ENCODE measurements at places on chromosomes 6 and 20.

GRCh38 chr6:156564807-156565149 is 212.4 kb upstream of the ARID1B start:
- DNase-seq, result no peak

DNA sequence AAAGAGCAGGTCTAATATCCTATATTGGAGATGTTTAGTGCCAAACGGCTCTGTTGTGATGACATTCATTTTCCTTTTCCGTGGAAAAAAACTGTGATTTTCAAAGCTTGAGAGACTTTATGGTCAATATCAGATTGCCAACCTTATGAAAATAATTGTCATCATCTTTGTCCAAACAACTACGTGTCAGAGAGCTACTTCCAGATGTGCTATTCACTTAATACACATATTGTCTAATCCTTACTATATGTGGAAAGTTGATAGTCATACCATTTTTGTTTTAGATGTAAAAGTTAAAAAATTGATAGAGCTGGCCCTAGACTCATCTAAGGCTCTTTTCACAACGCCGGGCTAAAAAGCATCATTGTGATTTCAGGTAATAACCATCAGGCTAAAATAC is 550.0 kb downstream of the PHF3 start:
- DNase-seq, result no peak

GRCh38 chr6:167839343-167839742 is 12.6 kb downstream of the AFDN start:
- DNase-seq, result no peak

DNA sequence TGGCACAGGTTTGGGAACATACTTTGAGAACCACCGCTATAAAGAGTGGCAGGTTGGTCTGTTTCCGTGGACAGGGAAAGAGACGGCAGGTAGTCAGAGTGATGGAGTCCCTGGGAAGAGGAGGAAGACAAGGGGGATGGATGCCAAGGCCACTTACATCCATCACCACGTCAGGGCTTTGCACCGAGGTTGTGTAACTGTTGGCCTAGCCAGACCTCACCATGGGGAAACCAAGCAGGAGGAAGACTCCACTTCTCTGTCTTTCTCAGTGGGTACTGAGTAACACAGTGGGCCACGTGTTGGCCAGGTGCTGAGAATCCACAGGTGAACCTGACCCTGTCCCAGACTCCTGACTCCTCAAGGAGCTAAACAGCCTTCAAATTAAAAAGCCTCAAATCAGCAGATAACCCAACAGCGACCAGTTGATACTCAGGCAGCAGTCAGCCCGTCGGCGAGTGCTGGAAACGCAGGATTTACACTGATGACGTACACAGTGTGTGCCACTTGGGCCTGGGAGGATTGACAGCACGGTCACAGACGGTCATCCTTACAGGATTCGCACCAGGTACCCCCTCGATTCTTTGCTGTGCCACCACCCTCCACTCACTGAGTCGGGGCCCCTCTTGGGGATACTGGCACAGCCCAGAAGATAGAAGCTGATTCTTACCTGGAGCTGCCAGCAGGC is 134.6 kb upstream of the SNX9 start:
- no peak for DNase-seq

DNA sequence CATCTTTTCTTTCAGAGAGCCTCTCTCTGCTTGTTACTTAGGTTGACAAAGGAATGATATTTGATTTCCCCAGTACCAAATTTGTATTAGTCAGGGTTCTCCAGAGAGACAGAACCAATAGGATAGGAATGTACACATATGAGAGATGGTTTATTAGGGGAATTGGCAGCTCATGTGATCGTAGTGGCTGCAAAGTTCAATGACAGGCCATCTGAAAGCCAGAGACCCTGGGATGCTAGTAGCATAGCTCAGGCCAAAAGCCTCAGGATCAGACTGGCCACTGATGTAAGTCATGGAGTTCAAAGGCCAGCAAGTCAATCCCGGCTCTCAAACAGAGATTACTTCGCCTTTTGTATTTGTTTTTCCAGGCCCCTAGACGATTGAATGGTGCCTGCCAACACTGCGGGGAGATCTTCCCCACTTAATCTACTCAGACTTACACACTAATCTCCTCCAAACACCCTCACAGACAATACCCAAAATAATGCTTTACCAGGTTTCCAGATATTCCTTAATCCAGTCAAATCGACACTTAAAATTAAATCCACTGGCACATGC is 215.5 kb downstream of the ALDH8A1 start:
- DNase-seq, result no peak

GRCh38 chr6:126662966-126663365 is 323.1 kb downstream of the CENPW start:
- DNase-seq, result no peak

DNA sequence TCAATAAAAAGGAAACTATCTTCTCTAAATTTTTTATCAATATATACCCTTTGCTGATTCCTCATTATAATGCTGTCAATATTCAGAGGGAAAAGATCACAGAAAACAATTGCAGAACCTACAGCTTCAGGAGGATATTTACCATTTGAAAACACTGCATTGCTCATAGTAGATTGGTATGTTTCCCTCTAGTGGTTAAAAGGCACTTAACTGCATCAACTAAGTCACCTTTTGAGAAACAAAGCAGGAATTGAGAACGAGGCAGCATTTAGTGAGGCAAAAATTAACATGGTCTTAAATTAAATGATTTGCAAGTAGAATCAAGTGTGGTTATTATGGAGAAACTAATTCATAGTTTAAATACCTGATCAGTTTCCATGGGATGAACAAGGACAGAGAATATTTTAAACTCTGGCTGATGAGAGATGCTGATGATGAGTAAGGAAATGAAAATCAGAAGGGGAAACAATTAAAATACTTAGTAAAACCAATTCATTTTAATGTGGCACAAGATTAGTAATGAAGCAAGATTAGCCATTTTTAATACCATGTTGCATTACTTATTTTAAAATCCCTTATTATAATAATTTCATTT is 642.1 kb downstream of the EPHA7 start:
- peak; percentile 11 for DNase-seq

- DNase-seq, result no peak
These were observed 17.1 kb upstream of the ADRM1 start for GRCh38 chr20:62285722-62286121.

- DNase-seq, result peak; percentile 4
These were observed 94.1 kb downstream of the CDH22 start for GRCh38 chr20:46213946-46214823.

- peak; percentile 89 for DNase-seq
These were observed 725.5 kb downstream of the TBC1D32 start for GRCh38 chr6:120608826-120609225.
